ENCODE measurements at places on chromosomes 4 and X.

DNA sequence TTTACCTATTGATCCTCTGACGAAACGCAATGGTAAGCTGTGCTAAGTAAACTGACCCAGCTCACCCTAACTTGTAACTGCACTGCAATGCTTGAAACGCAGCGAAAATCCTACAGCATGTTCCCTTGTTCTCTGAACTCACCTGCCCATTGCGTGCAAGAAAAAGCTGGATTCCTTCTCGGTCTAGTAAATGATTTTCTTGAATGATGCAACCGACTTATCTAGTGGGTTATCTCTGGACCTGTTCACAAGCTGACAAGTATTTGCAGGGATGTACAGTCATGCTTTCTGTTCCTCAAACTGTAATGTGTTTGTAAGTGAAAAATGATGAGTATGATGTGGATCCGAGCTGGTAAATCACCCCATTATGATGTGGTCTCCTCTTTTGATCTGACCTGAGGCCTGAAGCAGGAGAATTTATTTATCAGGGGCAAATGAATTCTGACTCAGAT, 140.1 kb downstream of the BTC start:
- DNase-seq = no peak

GRCh38 chr4:6625256-6625655, 15.2 kb upstream of the MRFAP1 start:
- peak; percentile 54 for DNase-seq

GRCh38 chrX:7242613-7243012, 94.7 kb upstream of the PUDP start:
- DNase-seq = no peak

GRCh38 chr4:17531538-17532285, 16.7 kb downstream of the CLRN2 start:
- DNase-seq = no peak

DNA sequence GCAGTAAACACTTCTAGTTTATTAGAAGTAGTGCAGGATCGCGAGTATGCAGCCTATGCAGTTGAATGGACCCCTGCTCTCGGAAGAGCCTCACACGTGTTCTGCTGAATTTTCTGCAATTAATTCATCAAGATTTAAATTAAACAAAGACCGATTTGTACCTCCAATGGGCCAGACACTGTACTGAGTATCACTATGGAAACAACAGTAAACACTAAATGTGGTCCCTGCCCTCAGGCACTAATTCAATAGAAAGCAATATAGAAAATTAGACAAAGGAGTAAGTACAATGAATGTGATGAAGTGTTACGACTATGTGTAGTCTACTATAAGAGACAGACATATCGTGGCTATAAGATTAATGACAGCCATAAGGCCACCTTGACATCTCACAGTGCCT, 740.3 kb upstream of the FRG1 start:
- DNase-seq = no peak

DNA sequence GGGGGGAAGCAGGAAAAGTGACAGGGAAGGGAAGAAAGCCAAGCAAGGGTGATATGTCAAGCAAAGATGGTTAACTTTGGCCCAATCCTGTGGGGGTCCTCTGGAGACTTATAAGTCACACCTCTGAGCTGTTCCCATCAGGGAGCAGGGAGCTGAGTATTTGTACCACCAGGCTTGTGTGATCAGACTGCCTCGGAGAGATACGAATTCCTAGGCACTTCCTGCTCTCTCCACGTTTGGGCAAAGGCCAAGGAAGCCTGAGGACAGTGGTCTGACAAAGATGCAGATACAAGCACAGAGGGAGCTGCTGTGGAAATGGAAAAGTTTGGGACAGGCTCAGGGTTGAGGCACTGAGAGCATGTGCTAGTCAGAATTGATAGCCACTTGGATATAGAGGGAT, 10.4 kb upstream of the PPP3CA start:
- DNase-seq = no peak

All from ELF-1 (cell line).